ENCODE measurements at places on chromosomes 5 and 9.
A peak's percentile ranks its signal among the peaks of the same experiment; 100 is the strongest.

GRCh38 chr9:35089434-35089833 is 7.0 kb downstream of the PIGO start:
- no peak for DNase-seq

GRCh38 chr5:37112383-37112991 is 136.7 kb downstream of the CPLANE1 start:
- no peak for DNase-seq

DNA sequence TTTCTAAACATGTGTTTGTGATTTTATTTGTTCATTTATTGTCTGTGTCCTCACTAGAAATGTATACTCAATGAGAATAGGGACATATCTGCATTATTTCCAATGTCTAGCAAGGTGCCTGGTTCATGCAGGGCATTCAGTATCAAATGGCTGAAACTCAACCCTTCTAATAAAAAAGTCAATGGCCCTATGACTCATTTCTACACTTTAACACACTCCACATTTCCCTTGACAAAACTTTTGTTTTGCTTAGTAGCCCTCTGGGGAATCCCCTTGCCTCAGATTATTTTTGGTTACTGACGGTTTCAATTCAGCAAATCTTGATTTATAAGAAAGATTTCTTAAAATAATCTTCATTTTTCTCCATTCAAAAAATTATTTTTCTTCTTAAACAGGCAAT is 206.0 kb upstream of the DMRTA1 start:
- DNase-seq = peak; percentile 36

DNA sequence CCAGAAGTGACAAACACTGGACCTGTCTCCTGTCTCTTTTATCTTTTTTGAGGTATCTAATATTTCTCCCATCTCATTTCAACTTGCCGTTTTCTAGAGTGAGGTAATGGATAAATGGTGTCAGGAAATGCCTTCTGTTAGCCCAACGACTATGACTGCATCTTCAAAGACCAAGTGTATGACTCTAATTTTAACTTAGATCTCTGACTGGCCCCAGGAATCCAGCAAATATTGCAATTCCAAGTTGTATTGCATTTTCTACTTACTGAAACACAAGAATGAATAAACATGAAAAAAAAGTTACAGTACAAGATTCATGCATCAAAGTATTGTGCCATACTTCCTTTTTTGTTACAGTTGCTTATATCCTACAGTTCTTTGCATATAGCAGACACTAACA is 26.3 kb downstream of the SLC28A3 start:
- no peak for DNase-seq

DNA sequence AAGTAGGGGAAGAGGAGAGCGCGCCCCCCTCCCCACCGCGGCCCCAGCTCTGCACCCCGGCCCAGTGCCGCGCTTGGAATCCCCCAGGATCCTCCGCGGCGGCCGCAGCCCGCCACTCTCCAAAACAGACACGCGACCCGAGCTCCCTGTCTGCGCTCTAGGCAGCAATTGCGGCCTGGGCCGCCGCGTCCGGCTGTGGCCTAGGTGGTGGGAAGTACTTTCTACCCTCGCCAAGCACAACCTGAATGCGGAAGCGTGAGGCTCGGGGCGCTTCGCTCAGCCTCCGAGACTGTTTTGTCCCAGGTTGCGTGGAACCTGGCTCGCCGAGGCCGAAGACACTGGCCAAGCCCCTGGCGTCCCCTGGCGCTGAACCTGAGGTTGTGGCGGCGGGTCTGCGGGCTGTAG is 3.3 kb upstream of the FOXB2 start:
- no peak for DNase-seq

GRCh38 chr9:15298362-15298761 is 8.7 kb downstream of the TTC39B start:
- DNase-seq = no peak

- DNase-seq = no peak
These were observed 4.7 kb downstream of the BTNL9 start for GRCh38 chr5:181044662-181045305.

DNA sequence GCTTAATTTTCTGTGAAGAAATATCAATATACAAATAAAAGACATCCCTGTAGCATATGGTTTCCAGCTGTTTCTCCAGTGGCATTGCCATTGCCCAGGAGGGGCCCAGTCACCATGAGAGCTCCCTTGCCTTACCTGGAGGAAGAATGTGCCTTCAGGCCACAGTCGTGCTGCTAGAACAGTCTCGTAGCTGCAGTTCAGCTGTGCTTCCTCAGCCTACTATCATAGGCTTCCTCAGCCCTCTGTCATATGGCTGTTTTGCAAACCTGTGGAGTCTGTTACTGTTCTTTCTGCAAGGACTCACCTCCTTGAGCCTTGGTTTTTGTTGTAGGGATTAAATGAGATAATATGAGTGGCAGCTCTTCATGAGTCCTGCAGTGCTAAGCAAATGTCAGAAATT is 67.6 kb downstream of the RCL1 start:
- no peak for DNase-seq

DNA sequence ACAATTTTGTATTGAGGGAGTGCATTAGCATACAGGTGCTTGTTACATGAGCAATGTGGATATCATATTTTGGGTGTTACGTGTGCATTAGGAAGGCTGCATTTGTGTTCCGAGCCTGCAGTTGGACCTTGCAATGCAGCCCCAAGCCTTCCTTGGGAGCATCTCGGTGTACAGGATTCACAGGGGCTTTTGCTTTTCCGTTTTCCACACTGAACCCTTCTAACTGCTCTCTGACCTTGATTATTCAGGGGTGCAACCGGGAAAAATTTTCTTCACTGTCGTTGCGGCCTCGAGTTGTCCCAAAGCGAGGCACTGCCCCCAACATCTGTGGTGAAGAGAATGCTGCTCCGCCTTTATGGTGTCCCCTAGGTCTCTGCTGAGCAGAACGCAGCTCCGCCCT is 80.1 kb upstream of the PLEKHG4B start:
- no peak for DNase-seq

DNA sequence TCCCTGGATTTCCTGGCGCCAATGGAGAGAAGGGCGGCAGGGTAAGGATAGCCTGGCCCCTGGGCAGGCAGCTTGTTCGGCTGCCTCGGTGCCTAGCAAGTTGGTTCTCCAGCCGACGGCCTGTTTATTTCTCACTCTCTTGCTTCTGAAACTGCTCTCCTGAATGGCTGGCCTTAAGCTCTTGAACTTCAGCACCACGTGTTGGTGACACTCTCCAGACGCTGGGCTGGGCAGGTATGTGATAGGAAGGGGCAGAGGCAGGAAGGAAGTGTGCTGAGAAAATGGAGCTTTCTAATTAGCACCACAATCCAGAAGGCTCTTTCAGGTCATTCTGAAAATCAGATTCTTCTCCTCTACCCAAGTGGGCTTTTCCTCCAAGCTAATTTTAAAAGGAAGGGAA is 91.4 kb upstream of the FCN2 start:
- no peak for DNase-seq

GRCh38 chr5:35136386-35136785 is 88.6 kb upstream of the AGXT2 start:
- peak; percentile 42 for DNase-seq

DNA sequence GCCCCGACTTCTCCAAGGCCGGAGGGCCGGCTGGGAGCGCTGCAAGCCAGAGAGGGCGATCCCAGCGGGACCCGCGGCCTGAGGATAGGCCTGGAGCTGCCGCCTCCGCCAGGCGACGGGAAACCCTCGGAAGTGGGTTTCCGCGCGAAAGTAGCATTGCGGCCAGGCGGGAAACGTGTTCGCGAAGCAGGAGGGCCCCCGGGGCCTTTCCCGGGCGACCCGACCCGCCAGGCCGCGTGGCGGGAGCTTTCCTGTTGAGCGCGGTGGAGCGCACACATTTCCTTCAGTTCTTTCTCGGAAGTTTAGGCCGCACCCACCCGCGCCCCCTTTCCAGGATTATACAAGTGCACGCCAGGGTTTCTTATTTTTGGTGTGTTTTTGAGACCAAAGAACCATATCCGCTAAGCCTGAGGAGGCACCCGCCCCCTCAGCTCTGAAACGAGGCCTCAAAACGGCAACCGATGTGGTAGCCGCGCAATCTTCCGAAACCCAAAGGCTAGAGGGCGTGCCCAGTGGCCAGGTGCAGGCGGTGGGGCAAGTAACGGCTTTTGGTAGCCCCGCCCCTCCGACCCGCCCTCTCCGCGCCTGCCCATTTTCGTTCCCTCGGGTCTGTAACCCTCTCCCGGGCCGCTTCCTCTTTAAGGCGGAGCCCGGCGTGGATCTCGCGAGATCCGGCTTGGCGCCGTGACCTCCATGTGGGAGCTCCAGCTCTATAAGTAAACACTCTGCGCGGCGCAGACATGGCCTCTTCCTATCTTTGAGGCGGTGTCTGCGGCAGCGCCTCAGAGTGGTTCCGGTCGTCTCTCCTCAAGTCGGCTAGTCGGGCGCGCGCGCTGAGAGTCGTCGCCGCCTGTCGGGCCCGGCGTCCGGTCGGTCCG is at the start of gene UHRF2:
Gene UHRF2 (plus strand): TSS at position 713 of the 878 bp plus-strand sequence. CDS start 292 bp downstream, outside the sequence.
- DNase-seq = peak; percentile 93

- no peak for DNase-seq
These were observed 994.7 kb downstream of the CDH12 start for GRCh38 chr5:21858441-21858840.

DNA sequence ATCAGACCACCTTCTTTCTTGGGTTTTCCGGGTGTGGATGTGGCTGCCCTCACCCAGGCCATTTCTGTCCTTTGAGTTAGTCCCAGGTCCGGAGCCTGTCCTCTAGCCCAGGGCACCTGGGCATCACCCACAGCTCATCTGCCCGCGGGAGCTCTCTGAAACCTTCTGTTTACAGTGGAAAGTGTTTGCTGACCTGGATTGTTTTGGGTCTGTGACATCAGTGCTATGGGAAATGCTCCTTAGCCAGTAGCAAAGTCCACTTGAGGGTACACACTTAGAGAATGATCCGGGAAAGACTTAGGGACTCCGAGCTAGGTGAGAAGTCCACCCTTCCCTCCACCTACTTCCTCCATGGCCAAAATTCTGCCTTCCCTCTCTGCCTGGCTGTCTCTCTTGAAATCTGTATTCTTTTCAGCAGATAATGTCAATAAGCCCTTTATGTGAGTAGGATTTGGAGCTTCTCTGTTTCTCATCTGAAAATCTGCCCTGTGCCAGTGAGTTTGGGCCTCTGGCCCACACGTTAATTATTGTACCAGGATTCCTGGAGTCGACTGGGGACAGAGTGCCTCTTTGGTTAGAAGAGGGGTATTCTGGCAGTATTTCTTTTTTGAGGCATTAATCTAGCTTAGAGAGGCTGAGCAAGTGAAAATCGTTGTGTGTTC is 19.9 kb downstream of the ABLIM3 start:
- no peak for DNase-seq

DNA sequence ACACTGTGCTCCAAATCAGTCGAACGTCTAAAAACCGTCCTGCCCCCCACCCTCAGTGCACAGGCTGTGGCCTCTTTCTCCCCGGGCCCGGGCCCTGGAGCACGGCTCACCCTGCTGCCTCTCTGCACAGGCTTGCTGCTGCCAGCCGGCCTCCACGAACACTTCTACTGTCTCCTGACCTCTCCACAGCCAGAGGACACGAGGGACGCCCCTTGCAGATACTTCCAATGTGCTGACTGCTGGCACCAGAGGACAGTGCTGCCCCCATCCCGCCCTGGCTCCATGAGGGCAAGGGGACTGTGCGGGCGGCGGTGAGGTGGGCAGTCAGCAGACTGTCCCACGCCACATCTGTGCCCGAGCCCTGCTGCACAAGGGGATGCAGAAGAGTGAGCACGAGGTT is 174.8 kb downstream of the COL23A1 start:
- DNase-seq = no peak

- no peak for DNase-seq
These were observed 209.7 kb upstream of the NUDT12 start for GRCh38 chr5:103772248-103772647.

DNA sequence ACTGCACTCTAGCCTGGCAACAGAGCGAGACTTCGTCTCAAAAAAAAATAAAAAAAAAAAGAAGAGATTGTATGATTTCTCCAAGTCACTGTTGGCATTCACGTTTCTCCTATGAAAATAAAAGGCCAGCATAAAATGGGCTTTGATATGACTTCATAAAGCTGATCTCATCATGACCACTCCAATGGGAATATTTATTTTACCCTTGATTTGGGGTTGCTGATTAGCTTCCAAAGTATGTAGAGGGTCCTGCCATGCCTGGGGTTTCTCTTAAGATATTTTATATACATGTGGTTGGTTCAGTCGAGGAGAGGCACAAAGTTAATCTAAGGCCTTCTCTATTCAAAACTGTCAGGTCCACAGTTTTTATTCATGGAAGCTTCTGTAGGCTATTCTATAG is 247.0 kb upstream of the TNC start:
- DNase-seq = no peak

- no peak for DNase-seq
These were observed 154.5 kb downstream of the ARHGEF28 start for GRCh38 chr5:73780302-73781080.

- DNase-seq = no peak
These were observed 1227.2 kb upstream of the WWC1 start for GRCh38 chr5:167064198-167064776.

DNA sequence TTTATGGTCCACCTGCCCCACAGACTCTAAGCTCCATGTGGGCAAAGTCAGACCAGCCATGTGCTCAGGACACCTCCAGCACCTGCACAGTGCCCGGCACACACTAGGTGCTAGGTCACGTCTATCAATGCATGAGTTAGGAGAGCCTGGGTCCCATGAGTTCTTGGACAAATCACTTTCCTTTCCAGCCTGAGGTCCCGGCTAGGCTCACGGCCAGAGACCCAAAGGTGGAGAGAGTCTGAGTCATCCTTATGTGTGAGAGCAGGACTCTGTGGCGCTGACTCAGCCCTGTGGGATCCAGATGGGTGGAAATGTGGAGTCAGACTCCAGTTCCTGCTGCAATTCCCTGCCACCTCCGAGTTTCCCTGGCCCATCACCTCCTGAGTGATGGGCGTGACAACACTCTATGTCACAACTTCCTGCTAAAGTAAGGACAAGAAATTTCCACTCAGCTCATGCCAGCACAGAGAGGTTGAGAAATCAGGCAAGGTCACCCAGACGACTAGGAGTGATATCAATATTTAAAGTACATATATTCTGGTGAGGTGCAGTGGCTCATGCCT is 2.5 kb upstream of the ST6GALNAC4 start:
- peak; percentile 98 for DNase-seq

DNA sequence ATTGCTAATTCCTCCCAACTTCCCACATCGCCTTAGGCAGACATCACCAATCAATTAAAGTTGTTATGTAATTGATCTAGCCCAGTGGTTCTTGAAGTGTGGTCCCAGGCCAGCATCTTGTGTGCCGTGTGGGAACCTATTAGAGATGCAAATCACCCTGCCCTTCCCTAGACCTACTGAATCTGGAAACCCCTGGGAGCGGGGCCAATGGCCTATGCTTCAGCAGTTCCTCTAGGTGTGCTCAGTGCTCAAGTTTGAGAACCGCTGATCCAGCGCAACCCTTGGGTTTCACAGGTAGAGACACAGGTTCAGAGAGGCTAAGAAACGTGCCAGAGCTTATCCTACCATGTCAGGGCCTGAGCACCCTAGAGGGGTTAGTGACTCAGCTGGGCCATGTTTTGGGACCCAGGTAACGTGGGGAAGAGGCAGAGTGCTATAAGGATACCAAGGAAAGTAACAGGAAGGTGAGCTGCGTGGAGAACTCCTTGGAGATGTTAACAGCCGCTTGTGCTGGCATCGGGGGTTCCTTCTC is 4.4 kb downstream of the SLC34A1 start:
- DNase-seq = peak; percentile 67

All from RWPE1 (cell line).